ENCODE measurements at places on chromosomes 12 and 14.

DNA sequence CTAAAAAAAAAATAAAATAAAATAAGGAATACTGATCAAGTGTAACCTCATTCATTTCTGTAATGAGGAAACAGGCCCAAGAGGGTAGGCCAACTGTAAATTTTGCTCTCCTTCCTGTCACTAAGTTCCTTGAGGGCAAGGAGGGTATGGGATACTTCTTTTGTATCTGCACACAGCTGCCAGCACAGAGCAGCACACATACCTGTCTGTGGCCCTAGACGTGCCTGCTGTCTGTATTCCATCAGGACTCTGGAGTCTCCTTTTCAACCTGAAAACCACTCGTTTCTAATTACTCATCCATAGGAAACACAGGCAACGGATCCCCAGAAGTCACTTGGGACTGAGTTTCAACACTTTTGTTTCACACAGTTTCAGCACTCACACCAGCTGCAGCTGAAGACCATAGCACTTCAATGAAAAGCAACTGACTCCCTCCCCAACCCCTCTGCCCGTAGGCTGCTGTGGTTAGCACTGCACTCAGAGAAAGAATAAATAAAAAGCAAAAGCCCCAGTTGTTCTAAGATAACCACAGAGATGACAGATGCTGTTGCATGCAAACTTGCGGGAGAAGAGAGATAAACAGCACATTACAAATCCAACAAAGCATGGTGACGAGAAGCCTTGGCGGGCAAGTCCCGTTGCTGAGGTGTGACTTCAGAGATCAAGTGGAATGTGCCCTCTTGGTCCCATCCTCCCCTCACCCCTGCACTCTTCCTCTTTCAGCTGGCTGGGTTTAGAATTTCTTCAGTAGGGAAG, 24.9 kb downstream of the CRACR2A start:
- no peak for DNase-seq

- DNase-seq, result no peak
Measured at GRCh38 chr12:39846304-39846703, 226.7 kb upstream of the ABCD2 start.

GRCh38 chr14:97517566-97518234, 720.5 kb downstream of the VRK1 start:
- no peak for DNase-seq

- DNase-seq, result no peak
Measured at GRCh38 chr12:124422142-124422569, 127.3 kb downstream of the RFLNA start.

- no peak for DNase-seq
Measured at GRCh38 chr12:115044073-115044472, 360.1 kb upstream of the TBX3 start.

- DNase-seq, result no peak
Measured at GRCh38 chr14:44162197-44162596, 344.9 kb downstream of the FSCB start.

GRCh38 chr14:101616202-101616601, 54.9 kb downstream of the DIO3 start:
- no peak for DNase-seq

- DNase-seq, result no peak
Measured at GRCh38 chr12:69345742-69346141, 2.4 kb upstream of the LYZ start.

GRCh38 chr12:66623455-66623854, 55.4 kb downstream of the GRIP1 start:
- DNase-seq, result no peak

GRCh38 chr14:101502761-101503392, 58.4 kb upstream of the DIO3 start:
- no peak for DNase-seq

DNA sequence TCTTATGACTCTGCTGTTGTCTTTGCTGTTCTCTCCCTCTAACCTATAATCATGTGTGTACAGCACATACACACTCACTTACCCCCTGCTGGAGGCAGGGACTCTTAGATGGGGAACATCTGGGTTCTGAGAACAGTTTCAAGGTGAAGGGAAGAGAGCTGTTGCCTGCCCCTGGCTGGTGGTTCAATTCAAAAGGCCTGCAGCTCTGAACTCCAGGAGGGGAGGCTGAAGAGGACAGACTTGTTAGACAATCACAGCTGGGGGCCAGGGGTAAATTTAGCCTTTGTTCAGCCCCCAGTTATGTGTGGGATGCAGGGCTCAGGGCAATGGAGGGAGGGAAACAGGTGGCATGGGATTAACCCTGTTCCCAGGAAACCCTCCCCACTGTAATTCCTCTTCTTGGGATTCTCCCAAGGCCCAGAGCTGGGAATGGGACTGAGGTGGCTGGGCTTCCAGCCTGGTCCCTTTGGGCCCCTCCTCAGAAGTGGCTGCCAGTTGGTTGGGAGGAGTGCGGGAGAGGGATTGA, 1.9 kb downstream of the MYL6B start:
- DNase-seq, result no peak

DNA sequence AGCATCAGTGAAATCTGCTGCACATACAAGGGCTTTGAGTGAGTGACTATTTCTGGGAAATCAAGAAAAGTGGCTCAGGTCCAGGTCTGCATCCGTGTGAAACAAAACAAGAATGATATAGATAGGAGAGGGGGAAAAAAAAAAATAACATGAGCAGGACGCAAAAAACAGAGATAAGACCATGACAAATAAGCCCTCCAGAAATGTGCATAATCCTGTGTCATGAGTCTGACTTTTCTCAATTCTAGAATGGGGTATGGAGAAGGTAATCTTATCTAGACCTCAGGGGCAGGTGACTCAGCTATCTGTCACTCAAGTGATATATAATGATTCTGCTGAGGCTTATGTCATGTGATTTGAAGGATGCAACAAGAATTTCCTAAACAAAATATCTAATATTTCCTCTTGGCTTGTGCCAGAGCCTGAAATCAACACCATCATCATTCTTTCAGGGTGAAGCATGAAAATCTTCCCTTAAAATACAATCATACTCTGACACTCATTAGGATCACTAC, 250.0 kb downstream of the PHLDA1 start:
- DNase-seq, result no peak

DNA sequence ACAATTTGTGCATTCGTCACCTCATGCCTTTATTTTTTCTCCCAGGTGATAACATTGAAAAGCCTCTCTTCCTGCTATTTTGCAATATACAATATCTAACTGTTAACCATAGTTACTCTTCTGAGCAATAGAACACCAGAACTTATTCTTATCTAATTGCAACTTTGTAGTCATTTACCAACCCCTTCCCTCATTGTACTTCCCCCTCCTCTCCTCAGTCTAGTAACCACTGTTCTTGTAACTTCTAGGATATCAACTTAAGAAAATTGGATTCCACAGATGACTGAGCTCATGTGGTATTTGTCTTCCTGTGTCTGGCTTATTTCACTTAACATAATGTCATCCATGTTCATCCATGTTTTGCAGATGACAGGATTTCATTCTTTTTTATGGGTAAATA, 7.6 kb downstream of the MUCL1 start:
- DNase-seq, result no peak

- DNase-seq, result no peak
Measured at GRCh38 chr12:46187023-46187422, 81.8 kb downstream of the SLC38A1 start.

- no peak for DNase-seq
Measured at GRCh38 chr12:18797604-18798003, 59.7 kb downstream of the CAPZA3 start.

DNA sequence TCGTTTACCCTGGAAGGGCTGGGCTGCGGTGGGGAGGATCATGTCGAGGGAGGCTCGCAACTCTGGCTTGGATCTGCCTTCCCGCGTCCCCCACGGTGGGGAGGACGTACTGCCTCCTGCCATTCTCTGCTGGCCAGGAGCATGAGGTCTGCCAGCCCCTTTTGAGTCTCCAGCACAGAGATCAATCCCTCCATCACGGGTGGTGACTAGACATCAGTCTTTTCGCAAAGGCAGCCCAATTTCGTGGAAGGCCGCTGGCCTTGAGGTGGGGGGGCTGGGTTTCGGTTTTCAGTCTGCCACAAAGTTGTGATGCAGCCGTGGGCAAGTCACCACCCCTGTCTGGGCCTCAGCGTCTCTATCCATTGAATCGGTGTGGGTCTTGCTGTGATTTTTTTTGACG, 62.2 kb downstream of the PRMT8 start:
- no peak for DNase-seq

GRCh38 chr12:54364413-54364812, at the start of gene GPR84:
Gene GPR84, minus strand, starts transcription at chr12:54364486. Its CDS starts 635 bp downstream, at chr12:54363851.
- DNase-seq, result no peak

- no peak for DNase-seq
Measured at GRCh38 chr12:18629916-18630315, 107.9 kb downstream of the PLCZ1 start.

- DNase-seq, result peak; percentile 11
Measured at GRCh38 chr12:30286345-30286926, 409.2 kb downstream of the IPO8 start.

- DNase-seq, result no peak
Measured at GRCh38 chr14:41235466-41235865, 371.2 kb upstream of the LRFN5 start.

DNA sequence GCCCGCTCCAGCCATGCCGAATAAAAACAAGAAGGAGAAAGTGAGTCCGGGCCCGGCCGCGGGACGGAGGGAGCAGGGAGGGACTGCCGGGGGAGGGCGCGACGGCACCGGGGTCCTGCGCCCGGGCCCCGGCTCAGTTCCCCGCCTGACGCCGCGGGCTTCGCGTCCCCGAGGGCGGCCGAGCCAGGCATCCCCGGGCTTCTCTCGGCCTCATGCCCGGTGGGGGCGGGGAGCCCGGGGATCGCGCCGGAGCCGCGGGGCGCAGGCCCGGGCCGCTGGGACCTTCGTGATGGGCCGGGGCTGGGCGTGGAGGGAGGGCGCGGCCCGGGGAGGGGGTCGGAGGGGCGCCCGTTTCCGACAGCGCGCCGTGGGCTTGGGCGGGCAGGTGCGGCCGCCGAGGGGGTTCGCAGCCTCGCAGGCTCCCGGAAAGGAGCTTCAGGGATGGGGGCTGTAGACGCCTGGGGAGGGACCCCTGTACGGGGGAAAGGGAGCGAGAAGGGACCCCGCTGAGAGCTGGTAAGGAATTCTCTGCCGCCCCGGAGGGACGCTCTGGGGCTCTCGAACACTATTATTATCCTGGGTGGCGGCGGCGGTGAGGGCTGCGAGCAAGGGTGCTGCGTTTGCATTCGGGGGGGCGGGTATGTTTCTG, 496 bp downstream of the PPP2R5C start:
- peak; percentile 36 for DNase-seq

DNA sequence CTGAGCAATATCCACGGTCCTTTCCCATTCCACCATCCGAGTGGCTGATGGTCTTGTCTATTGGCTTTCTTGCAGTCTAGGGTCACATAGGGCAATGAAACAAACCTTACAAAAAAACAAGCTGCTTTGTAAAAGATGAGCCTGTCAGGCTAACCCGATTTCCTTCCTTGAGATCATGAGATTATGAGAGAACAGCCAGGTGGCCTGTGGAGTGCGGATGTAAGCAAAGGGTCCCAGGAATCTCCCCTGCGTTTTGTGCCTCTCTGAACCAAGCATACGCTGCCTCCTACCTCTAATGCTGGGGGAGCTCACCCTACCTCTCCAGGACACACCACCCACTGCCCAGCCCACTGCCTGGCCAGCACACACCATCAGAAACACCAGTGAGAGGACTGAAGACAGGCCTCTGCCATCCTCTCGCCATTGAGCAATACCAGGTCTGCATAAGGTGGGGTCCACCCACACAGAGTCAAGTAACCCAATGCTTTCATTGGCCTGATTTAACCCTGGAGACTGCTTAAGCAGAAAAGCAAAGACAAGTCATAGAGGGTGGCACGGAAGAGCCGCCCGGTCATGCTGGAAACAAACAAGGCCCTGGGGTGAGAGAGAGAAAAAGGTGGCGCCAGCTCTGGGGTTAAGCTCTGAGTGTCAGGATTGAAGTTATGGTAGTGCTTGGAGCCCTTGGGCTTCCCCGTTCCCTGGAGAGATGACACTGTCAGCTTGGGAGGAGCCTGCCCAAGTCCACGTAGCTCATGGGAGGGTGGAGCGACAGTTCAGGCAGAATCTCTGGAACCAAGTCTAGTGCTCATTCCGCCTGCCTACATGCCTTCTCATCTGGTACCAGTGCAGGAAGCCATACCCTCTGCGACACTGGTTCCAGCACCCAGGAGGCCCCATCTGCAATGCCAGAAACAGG, 46.6 kb downstream of the CALM1 start:
- no peak for DNase-seq

- no peak for DNase-seq
Measured at GRCh38 chr12:101287357-101287756, 7.5 kb downstream of the UTP20 start.

- no peak for DNase-seq
Measured at GRCh38 chr14:55026441-55026792, 482 bp downstream of the WDHD1 start.

- DNase-seq, result no peak
Measured at GRCh38 chr12:116515684-116516083, 43.5 kb upstream of the MAP1LC3B2 start.

DNA sequence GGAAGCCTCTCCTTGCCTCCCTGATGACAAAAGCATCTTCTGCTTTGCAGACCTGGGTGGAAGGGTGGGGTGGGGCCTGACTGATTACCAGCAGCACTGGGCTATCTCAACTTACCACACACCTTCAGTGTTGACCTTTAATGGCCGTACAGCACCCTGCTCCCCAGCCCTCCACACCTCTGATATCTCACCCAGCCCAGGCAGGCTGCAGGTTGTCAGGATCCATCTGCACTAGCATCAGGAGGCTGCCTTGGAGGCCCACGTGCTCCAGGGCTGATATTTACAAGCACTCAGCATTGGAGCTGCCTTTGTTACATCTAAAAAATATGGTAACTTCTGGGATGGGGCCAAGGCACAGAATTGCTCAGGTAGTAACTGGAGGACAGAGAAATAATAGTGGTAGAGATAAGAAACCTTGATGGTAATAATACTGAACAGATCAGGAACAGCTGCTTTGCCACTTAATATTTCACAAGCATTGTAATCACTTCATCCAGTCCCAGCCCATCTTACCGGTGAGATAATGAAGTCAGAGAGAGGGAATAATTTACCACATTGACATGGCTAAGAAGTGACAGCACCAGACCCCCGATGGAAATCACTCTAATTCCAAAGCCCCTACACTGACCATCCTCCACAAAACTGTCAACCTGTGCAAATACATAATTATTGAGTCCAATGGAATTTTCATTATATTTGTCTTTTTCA, 125.2 kb upstream of the RFLNA start:
- DNase-seq, result no peak

- DNase-seq, result no peak
Measured at GRCh38 chr14:103317976-103318580, 16.0 kb upstream of the EIF5 start.

DNA sequence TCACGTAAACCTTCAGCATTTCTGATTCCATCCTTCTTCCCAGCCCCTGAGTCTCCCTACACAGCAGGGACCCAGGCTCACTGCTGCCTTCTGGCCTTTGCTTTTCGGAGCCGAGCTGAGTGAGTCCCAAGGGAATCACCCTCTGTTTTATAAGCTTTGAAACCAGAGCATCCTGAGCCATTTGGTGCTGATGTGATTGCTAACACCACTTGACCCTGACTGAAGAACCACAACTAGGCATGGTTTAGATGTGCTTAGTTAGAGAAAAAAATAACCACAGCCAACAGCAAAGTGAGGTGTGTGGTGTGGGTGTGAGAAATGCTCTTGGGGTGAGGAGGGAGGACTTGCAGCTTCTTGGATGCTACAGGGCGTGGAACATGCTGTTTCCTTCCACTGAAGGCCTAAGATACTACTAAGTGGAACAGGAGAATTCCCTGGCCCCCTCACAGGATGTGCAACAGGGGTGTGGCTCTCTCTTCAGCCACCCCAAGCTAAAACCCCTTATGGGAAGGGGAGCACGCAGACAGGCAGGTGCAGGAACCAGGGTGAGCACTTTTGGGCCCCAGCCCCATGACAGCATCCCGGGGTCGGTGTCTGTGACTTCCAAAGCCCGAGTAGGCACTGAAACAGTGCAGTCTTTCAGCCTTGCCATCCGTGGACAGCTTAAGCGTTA, at the start of gene TC2N:
TC2N (minus strand) TSS at position 221 of the 673 bp plus-strand sequence. CDS start 53,767 bp downstream, outside the sequence.
- DNase-seq, result no peak
